ENCODE measurements at places on chromosomes 2 and 18. TPM values are rescaled to one million over a fixed set of nuclear protein-coding genes. Genes with fewer than 3 reads are reported as not detected.
A peak's percentile ranks its signal among the peaks of the same experiment; 100 is the strongest.

DNER gene
- 0.89 TPM for total RNA-seq

GRCh38 chr2:53445383-53446070 is 322.1 kb upstream of the CHAC2 start:
- no peaks in the 10 kb centered on the region for H3K27me3 ChIP-seq

DNA sequence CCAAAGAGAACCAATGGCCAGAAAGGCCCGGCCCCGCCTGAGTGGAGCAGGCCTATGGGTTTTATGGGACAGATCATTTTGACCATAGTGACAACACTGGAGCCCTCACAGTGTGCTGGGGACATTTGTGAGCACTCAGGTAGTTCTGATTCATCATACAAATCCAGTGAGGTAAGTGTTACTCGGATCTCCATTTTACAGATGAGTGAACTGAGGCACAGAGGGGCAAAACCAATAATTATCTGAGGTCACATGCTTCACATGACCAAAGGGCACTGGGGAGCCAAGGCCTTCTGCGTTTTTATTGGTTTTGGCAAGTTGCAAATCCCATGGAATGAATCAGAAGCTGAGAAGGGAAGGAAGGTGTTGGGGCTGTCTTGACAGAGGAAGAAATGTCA is 111.5 kb upstream of the MGAT5 start:
- H3K36me3 ChIP-seq: no peaks in the 10 kb centered on the region
- DNase-seq: no peak
- H3K27me3 ChIP-seq: no peaks in the 10 kb centered on the region
- no peak overlapping the region for H3K27ac ChIP-seq
- H3K4me1 ChIP-seq: peaks cover 39% of the 10 kb centered on the region
- H3K4me3 ChIP-seq: no peak overlapping the region

TRMT61B gene
- total RNA-seq: 9.4 TPM

IRS1 gene
- 12.6 TPM for total RNA-seq

- H3K36me3 ChIP-seq: no peaks in the 10 kb centered on the region
- no peak for DNase-seq
- no peak overlapping the region for H3K4me3 ChIP-seq
- H3K27me3 ChIP-seq: no peaks in the 10 kb centered on the region
Measured at GRCh38 chr2:196590286-196590685, 49.2 kb upstream of the CCDC150 start.

DNA sequence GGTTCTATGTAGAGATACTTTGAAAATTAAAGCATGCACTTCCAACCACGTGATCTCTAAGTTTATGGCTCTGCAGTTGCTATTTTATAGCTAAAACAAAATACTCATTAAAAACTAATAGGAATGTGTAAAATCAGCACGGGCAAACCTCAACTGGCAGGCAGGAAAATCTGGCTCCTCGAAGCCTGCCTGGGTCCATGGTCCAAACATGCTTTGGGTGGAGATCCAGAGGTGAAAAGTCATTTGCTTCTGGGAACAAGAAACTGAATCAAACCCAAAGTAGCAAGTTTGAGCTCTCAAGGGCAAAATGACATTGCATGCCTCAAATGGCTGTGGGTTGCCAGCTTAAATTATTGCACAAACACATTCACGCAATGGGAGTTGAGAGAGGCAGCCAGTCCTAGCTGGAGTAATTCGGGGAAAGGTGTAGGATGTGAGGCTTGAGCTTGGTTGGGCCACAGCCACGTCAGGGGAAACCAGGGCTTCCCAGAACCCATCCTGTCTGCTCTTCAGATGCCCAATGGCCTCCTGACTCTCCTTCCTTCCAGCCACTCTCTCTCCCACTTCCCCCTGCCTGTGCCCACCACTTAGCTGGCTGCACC is 75.2 kb upstream of the LCLAT1 start:
- H3K27ac ChIP-seq: no peak overlapping the region
- DNase-seq: peak; percentile 10
- H3K4me3 ChIP-seq: no peak overlapping the region
- H3K27me3 ChIP-seq: no peaks in the 10 kb centered on the region

GRCh38 chr18:8967573-8967972 is 134.9 kb upstream of the NDUFV2 start:
- no peak overlapping the region for H3K27ac ChIP-seq
- no peak for DNase-seq
- no peaks in the 10 kb centered on the region for H3K36me3 ChIP-seq
- no peaks in the 10 kb centered on the region for H3K4me1 ChIP-seq

GDF7 gene
- total RNA-seq: 0.81 TPM

SALL3 gene
- not detected for total RNA-seq

GRCh38 chr2:204072443-204073324 is 136.1 kb downstream of the ICOS start:
- H3K27ac ChIP-seq: no peak overlapping the region
- no peaks in the 10 kb centered on the region for H3K36me3 ChIP-seq
- no peaks in the 10 kb centered on the region for H3K4me1 ChIP-seq
- H3K4me3 ChIP-seq: no peak overlapping the region

- H3K27ac ChIP-seq: no peak overlapping the region
- no peaks in the 10 kb centered on the region for H3K36me3 ChIP-seq
- no peak for DNase-seq
- no peak overlapping the region for H3K4me3 ChIP-seq
Measured at GRCh38 chr2:193824474-193824873, 1629.7 kb upstream of the TMEFF2 start.

HJURP gene
- not detected for total RNA-seq

GRCh38 chr2:33411765-33412164 is 64.7 kb upstream of the RASGRP3 start:
- H3K4me3 ChIP-seq: no peak overlapping the region
- H3K27ac ChIP-seq: no peak overlapping the region
- no peaks in the 10 kb centered on the region for H3K27me3 ChIP-seq
- no peaks in the 10 kb centered on the region for H3K36me3 ChIP-seq
- H3K4me1 ChIP-seq: peaks cover 2% of the 10 kb centered on the region

GPR39 gene
- total RNA-seq: 23.6 TPM

DNA sequence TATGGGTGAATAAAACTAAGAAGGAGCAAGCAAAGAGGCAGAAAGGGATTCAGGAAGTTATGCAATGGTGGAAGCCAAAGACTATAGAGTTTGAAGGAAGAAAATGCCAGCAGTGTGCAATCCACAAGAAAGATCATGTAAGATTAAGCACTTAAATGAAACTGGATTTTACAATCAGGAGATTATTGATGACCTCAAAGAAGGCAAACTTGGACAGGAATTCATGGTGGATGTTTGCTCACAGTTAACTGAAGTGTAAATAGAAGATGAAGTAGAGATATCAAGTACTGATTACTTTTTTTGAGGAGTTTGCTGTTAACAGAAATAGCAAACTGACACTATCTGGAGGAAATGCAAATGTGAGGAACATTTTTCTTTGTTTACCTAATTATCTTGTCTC is 308.9 kb downstream of the RND3 start:
- DNase-seq: no peak
- no peak overlapping the region for H3K27ac ChIP-seq
- H3K36me3 ChIP-seq: no peaks in the 10 kb centered on the region
- H3K4me1 ChIP-seq: no peaks in the 10 kb centered on the region
- H3K27me3 ChIP-seq: no peaks in the 10 kb centered on the region
- H3K4me3 ChIP-seq: no peak overlapping the region

GRCh38 chr2:43898134-43898837 is 59.5 kb downstream of the ABCG8 start:
- H3K4me1 ChIP-seq: no peaks in the 10 kb centered on the region
- no peak overlapping the region for H3K4me3 ChIP-seq

DNA sequence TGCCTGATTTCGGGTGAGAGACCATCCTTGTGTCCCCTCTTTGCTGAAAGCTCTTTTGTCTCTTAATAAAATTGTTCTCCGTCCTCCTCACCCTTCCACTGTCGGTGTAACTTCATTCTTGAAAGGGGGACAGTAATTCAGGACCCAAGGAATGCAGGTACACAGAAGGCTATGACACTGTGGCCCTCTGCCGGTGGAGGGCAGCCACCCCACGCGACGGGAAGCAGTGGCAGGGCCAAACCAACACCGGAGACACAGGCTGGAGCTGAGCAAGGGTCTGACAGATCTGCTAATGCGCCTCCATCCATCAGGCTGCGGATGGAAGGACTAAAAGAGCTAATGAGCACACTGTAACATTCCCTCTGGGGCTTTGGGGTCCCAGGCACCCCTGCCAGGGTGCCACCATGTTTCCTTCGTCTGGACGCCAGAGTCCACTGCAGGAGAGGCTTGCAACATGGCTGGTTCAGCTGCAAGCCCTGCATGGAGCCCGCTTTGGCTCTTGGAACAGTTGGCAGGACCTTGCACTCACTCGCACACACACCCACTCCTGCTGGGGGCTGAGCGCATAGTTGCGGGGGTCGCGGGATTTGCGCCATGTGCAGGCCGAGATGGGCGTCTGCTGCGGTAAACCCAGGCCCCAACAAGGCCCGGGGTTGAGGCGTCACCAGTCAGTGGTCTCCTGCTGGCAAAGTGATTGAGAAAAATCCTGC is 544.1 kb upstream of the CDH7 start:
- no peak for DNase-seq
- H3K4me3 ChIP-seq: no peak overlapping the region
- H3K27me3 ChIP-seq: no peaks in the 10 kb centered on the region

- H3K27ac ChIP-seq: no peak overlapping the region
- H3K36me3 ChIP-seq: no peaks in the 10 kb centered on the region
- no peaks in the 10 kb centered on the region for H3K4me1 ChIP-seq
- DNase-seq: no peak
- H3K27me3 ChIP-seq: no peaks in the 10 kb centered on the region
Measured at GRCh38 chr18:61825386-61825785, 67.4 kb downstream of the RNF152 start.

- no peaks in the 10 kb centered on the region for H3K36me3 ChIP-seq
- H3K27ac ChIP-seq: no peak overlapping the region
- no peaks in the 10 kb centered on the region for H3K4me1 ChIP-seq
- H3K27me3 ChIP-seq: no peaks in the 10 kb centered on the region
Measured at GRCh38 chr2:175057078-175057685, 52.0 kb upstream of the CHN1 start.

DNA sequence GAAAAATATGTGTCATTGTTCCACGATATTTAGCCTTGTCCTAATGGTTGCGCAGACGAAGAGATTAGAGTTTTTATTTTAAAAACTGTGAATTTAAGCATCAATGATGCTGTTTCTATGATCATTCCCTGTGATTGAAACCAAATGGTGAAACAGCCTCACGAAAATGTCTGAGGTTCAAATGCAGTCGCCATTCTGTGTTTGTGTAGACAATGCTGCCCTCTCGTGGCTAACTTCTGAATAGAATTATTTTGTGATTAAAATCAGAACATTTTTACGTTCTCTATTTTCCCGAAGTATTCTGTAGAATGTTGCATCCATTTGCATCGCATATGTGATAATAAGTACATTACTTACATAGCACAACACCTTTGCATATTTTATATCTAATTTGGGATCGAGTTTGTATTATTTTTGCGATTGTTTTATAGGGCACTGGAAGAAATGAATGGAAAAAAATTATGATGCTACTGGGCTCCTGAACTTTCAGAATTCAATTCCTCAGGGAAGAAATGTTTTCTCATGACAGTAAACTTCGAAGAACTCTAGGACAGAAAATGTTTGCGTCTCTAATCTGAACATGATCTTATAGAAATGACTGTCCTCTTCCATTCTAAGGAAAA is 54.8 kb upstream of the CREB1 start:
- no peaks in the 10 kb centered on the region for H3K27me3 ChIP-seq
- no peak overlapping the region for H3K27ac ChIP-seq
- no peak for DNase-seq
- no peak overlapping the region for H3K4me3 ChIP-seq

- no peak for DNase-seq
- no peaks in the 10 kb centered on the region for H3K36me3 ChIP-seq
- no peaks in the 10 kb centered on the region for H3K4me1 ChIP-seq
- H3K27ac ChIP-seq: no peak overlapping the region
Measured at GRCh38 chr2:104236491-104236890, 617.4 kb upstream of the POU3F3 start.

DNA sequence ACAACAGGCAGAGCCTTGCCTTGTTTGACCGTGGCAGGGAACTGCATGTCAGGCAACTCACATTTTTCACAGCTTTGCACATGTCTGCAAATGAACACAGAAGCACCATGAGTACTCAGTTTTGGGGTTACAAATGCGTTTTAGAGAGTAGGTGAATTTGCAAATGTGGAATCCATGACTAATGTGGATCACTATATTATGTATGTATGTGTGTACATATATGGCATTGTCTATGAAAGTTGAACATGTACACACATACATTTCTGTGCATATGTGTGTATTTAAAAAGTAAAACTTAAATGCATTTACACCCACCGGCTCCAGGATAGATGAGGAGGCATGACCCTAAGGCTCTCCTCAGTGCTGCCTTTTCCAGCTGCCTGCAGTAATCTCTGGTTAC is 65.1 kb downstream of the SOWAHC start:
- no peak overlapping the region for H3K27ac ChIP-seq
- no peak overlapping the region for H3K4me3 ChIP-seq
- DNase-seq: no peak
- peaks cover 46% of the 10 kb centered on the region for H3K4me1 ChIP-seq
- no peaks in the 10 kb centered on the region for H3K36me3 ChIP-seq
- no peaks in the 10 kb centered on the region for H3K27me3 ChIP-seq

GRCh38 chr18:61833387-61833786 is 59.4 kb downstream of the RNF152 start:
- H3K36me3 ChIP-seq: no peaks in the 10 kb centered on the region
- peaks cover 8% of the 10 kb centered on the region for H3K4me1 ChIP-seq
- H3K27ac ChIP-seq: no peak overlapping the region
- H3K27me3 ChIP-seq: no peaks in the 10 kb centered on the region
- DNase-seq: no peak
